ENCODE measurements at places on chromosomes 2 and 18.

GRCh38 chr2:181678861-181679543, 1.3 kb downstream of the NEUROD1 start:
- no peak for DNase-seq

- DNase-seq = no peak
Measured at GRCh38 chr2:134073023-134073422, 180.8 kb upstream of the MGAT5 start.

DNA sequence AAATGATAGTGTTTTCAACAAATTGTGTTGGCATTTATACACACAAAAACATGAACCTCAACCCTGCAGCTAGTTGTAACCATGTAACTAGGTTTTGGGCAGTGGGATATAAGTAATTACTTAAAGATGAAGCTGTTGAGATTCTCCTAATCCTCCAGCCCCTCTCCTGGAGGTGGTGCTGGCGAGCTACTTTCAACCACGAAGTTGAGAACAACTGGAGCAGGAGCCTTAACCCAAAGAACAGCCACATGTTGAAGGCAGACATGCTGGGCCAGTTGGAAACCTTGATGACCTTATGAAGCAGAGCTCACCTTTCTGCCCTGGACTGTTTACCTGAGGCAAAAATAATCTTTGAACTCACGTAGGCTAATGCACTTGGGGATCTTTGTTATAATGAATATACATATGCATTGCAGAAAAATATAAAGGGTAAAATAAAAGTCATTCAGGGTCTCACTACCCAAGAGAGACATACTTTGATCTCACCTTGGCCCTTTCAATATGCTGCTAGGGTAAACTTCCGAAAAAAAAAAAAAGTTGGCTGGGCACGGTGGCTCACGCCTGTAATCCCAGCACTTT, 89.6 kb upstream of the NPAS2 start:
- DNase-seq = no peak

- no peak for DNase-seq
Measured at GRCh38 chr2:128451084-128452023, 132.7 kb upstream of the HS6ST1 start.

DNA sequence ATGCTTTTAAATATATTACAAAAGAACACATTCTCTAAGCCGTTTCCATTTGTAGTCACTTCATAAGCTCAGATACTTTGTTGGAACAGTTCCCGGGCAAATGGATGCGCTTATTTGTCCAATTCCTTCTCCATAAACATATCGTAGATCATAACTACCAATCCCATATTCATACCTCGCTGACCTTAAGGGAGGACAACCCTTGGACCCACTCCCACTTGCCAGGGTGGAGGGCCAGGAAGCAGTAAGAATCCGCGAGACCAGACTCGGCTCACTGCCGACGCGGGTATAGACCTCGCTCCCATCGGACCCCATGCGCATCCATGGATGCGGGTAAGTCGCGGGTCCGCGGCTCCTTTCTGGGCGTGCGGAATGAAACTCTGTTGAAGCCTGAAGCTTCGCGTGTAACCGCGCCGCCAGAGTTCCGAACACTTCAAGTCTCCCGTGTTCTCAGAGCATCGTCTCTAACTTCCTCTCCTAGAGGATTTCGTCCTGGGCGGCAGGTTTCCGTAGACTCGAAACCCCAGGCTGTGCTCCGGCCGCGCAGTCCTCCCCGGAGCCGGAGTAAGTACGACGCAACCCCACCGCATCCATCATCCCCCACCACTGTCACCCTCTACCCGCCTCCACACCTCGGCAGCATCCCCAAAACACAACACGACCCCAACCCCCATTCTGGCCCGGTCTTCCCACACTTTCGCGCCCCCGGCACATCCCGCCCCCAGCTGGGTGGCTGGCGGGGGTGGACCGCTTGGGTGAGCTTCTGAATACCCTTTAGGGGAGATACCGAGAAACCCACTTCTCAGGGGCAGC, 1.1 kb downstream of the DSC3 start:
- no peak for DNase-seq

DNA sequence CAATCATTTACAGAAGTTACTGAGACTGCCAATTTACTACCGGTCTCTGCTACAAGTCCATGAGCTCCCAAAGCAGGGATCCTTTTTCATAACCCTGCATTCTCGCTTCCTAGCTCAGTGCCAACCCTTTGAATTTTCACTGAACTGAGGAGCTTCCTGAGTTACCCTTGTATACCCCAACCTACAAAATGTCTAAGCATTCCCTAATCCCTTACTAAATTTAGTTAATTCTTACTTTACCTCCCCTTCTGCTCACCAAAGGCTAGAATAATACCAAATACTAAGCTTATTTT, 9.6 kb downstream of the MAT2A start:
- DNase-seq = no peak

DNA sequence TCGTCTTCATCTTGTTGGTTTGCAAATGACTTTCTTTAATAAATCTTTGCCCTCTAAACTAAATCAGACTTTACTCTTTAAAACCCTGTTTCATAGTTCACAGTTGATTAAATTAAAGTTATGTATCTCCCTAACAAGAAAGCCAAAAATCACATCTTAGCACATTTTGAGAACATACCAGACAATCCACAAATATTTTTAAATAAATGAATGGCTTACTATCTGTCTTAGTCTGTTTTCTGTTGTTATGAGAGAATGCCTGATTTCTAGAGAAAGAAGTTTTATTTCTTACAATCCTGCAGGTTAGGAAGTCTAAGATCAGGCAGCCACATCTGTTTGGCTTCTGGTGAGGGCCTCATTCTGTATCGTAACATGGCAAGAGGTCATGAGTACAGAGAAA, 1090.2 kb upstream of the PIK3C3 start:
- DNase-seq = no peak

DNA sequence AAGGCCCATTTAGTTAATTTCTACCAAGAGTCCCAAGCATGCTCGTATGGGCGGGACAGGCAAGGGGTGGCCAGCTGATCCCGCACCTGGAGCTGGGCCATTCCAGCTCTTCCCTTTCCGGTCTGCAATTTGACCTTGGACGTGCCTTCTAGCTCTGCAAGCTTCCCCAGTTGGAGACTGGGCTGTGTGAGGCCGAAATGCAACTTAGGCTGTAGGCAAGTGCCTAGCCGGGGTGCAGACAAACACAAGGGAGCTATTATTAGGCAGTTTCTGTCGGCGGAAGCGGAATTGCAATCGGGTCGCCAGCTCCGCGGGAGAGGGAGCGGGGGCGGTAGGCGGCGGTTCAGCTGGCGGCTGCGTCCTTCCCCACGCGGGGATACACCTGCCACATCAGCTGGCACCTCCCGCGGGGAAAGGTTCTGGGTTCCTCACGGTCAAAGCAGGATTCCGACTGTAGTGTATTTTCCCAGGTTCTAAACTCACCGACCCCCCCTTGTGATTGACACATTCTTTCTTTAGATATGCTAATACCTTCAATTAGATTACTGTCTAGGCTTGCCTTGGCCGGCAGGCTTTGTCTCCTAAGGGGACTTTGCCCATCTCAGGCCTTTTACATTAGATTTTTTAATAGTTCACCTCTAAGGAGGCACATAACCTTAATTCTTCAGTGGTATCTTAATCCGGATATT, 17.1 kb upstream of the ZNF532 start:
- no peak for DNase-seq

DNA sequence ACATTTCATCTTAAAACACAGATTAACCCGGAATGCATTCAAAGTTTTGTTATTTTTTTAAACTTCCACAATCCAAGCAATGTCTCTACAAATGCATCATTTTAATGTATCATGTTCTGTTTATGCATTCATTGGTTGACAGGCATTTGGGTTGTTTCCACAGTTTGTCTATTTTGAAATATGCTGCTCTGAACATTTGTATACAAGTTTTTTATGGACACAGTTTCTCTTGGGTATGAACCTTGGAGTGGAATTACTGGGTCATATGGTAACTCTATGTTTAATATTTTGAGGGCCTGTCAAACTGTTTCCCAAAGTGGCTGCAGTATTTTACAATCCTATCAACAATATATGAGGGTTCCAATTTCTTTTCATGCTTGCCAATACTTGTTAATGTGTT, 57.3 kb downstream of the GULP1 start:
- DNase-seq = no peak
